Umbilical cord (tissue), 2 donors: ENCODE measurements at places on chromosomes 16 and 17. TPM values are rescaled to one million over a fixed set of nuclear protein-coding genes. Genes with fewer than 3 reads are reported as not detected.
A peak's percentile ranks its signal among the peaks of the same experiment; 100 is the strongest.

TTYH2 gene
- total RNA-seq = 1.2 TPM

PSMB3 gene
- total RNA-seq = 97.7 TPM

CHST4 gene
- 1.2 TPM for total RNA-seq

KRT39 gene
- total RNA-seq = 2.4 TPM

KREMEN2 gene
- 0.48 TPM for total RNA-seq

KRTAP16-1 gene
- not detected for total RNA-seq

DNA sequence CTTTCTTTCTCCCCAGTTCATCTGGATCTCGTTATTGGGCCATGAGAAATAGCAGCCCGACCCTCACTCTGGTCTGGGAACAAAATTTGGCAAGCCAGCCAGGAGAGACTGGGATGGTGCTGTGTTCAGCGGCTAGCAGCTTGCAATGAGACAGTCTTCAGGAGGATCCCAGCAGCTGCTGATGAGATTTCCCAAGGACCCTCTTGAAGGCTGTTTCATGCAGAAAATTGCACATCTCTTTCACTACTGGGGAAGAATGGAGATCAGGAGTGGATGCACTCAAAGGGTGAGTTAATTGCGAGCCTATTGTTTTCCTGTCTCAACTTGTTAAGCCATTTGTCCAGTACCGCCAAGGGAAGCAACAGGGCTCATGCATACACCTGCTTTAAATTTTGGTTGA, 5.5 kb upstream of the COIL start:
- DNase-seq = no peak

GRCh38 chr17:40416671-40417070, 1.0 kb downstream of the TOP2A start:
- no peak for DNase-seq

- DNase-seq = peak; percentile 16
Observed at GRCh38 chr17:66143657-66144282, 48.2 kb downstream of the CEP112 start.

DNA sequence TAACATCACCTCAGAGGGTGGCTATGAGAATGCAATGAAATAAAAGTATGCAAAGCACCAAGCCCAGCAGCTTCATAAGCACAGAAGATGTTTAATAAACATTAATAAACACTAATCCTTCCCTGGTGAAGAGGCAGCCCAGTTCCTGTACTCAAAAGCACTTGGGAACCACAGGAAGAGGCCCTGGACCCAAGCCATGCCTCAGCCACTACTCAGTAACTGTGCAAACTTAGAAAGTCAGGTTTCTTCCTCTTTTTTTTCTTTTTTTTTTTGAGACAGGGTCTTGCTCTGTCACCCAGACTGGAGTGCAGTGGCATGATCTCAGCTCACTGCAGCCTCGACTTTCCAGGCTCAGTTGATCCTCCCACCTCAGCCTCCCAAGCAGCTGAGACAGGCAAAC, 5.3 kb downstream of the ARHGAP17 start:
- no peak for DNase-seq

- peak; percentile 42 for DNase-seq
Observed at GRCh38 chr16:85819245-85819644, 19.8 kb downstream of the COX4I1 start.

DNA sequence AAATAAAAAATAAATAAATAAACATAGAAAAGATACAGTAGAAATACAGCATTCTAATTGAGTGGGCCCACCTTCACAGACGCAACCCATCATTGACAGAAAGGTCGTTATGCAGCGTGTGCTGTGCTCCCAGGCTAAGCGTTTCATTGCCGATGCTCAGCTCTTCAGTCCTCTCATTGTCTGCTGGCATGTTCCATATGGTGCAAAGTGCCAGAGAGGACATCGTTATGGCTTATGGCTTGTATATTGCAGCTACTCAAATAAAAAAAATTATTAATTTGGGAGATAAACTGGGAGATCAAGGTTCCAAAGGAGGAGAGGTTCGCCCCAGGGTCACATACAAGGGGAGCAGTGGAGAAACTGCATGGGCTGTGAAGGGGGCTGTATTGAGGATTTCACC, 11.3 kb upstream of the UBALD2 start:
- DNase-seq = no peak

DNA sequence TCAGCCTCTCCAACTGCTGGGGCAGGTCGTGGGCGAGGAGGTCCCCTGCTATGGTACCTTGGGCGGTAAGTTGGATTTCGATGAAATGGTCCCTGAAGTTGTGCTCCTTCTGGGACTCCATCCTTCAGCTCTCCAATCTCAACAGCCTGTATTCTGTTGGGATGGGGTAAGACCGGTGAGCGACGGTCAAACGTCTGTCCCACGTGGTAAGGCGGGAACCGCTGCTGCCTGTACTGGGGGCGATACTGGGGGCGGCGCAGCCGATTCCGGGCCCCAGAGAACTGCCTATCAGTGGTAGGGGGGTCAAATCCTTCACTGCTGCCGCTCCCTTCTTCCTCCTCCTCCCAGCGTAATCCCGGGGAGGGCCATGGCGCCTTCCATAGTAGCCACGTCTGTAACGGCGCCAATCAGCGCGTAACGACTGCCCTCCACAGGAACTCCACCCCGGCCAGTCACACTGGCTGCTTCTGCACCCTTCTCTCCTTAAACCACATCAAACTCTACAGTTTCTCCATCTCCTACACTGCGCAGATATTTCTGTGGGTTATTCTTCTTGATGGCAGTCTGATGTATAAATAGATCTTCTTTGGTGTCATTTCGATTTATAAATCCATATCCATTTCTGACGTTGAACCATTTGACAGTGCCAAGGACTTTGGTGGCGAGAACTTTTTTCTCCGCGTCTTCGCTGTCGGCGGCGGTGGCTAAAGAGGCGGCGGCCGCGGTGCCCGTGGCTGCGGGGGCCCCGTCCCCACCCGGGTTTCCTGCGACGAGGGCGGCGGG, 41.1 kb downstream of the AHSP start:
- DNase-seq = peak; percentile 30
